Thoracic aorta endothelial cell (primary cell): ENCODE measurements at places on chromosomes 7 and 10. TPM values are rescaled to one million over a fixed set of nuclear protein-coding genes. Genes with fewer than 3 reads are reported as not detected.

Gene EMX2
- 0.07 TPM in 1 of 2 replicates, not detected in the other for total RNA-seq

Gene NPFFR1
- not detected in 2 replicates for total RNA-seq

Gene HOXA1
- total RNA-seq: 0.65 and 0.93 TPM in 2 replicates

Gene CDHR3
- total RNA-seq: 3.7 and 4.7 TPM in 2 replicates

Gene PNLIPRP1
- not detected in 2 replicates for total RNA-seq

Gene GIMAP6
- 155 and 156 TPM in 2 replicates for total RNA-seq

Gene ARID5B
- 9.6 and 10.1 TPM in 2 replicates for total RNA-seq

Gene FOXI2
- not detected in 2 replicates for total RNA-seq

Gene NEUROG3
- total RNA-seq: not detected in 2 replicates

Gene SORBS1
- total RNA-seq: 0.93 and 2.3 TPM in 2 replicates

Gene PHKG1
- total RNA-seq: 0.27 and 0.57 TPM in 2 replicates

Gene MMP21
- total RNA-seq: 0.13 TPM in 1 of 2 replicates, not detected in the other
